ENCODE measurements at places on chromosomes 7 and 10.

DNA sequence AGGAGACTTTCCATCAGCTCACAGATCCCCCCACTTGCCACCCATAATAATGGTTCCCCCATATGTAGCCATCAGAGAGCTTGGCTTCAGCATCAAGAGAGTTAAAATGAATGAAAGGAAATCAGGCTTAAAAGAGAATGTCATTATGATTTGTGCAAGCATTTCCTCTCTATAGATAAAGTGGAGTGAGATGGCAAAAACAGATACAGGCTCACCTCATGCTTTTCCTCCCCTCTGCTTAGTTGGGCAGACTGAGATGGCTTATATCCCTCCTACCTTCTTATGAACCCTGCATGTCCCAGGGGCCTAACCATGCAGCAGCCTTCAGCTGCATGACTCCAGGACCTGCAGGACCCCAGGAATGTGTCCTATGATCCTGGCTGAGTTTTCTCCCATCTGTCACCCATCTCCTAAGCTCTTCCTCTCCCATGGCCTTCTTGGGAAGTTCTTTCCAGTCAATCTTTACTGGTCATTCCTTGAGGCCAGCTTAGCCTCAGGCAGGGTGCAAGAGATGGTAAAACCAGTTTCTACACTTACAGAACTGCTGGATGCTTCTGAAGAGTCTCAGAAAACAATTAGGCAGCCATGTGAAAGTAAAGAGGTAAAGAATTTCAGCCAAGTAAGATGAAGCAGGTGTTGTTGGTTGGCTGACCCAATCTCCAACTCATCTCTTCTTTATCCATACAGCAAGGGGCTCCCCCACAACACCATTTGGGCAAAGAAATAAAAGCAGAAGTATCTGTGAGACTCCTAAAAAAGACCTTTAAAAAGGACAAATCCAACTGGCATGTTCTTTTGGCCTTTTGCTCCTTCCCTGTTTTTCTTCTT lies 159.7 kb downstream of the RTKN2 start:
- H3K4me1 ChIP-seq = peaks cover 5% of the 10 kb centered on the region
- no peaks in the 10 kb centered on the region for H3K27me3 ChIP-seq
- no peak overlapping the region for H3K4me3 ChIP-seq
- H3K36me3 ChIP-seq = no peaks in the 10 kb centered on the region
- DNase-seq = no peak

- peak; percentile 4 for DNase-seq
- H3K4me3 ChIP-seq = no peak overlapping the region
- no peaks in the 10 kb centered on the region for H3K27me3 ChIP-seq
Measured at GRCh38 chr7:114302858-114303257, 111.8 kb upstream of the FOXP2 start.

DNA sequence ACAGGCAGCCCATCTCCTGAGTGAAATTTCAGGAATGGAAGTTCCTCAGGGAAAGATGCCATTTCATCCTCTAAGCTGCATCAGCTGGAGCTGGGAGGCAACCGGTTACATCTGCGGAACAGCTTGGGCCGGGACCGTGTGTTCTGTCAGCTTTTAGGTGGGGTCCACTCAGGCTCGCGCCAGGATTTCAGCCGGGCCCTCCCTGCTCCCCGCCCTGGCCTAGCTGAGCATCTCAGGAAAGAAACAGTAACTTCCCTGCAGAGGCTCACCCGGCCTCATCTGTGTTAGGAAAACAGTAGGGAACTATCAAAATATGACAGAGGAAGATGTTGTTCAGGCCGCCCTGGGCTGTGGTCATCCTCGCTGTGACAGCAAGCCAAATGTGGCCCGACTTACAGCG lies 110.4 kb downstream of the TRIL start:
- DNase-seq = no peak
- H3K27me3 ChIP-seq = peaks cover 18% of the 10 kb centered on the region
- H3K4me3 ChIP-seq = no peak overlapping the region
- H3K36me3 ChIP-seq = no peaks in the 10 kb centered on the region
- H3K27ac ChIP-seq = no peak overlapping the region

GRCh38 chr7:82411732-82412131 lies 31.8 kb downstream of the CACNA2D1 start:
- no peaks in the 10 kb centered on the region for H3K36me3 ChIP-seq
- no peaks in the 10 kb centered on the region for H3K4me1 ChIP-seq
- H3K27me3 ChIP-seq = no peaks in the 10 kb centered on the region

DNA sequence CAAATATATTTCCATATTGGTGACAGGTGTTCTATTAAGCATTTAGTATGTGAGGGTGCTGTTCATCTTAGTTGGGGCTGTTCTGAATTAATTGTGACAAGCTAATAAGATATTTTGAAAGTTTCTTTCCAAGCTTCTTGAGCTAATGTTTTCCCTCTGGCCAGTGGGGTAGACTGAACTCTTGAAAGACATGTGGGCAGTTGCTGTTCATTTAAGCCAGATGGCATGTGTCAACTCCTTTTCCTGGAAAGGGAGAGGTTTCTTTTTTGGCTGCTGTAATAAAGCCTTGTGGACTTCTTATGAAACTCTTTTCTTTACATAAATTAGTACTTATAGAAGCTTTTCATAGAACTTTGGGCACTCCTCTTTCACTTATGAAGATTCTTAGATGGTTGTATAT lies 21.7 kb downstream of the RAB18 start:
- H3K27ac ChIP-seq = no peak overlapping the region
- no peak for DNase-seq
- no peaks in the 10 kb centered on the region for H3K27me3 ChIP-seq

DNA sequence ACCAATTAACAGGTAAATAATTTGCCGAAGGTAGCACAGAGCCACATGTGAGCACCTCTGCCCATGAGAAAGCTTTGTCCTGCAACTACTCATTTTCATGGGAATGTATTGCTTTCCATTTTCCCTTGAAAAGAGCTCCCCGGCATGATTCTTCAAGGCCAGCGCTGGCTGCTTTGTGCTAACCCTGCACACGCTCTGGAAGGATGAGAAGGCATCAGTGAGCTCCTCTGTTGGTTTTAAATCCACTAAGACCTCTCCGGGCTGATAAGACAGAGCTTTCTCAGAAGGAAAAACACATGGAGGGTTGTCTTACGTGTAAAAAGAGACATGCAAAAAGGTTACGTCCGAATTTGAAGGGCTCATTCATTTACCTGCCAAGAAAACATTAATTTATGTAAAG lies 553.9 kb upstream of the MKI67 start:
- H3K27me3 ChIP-seq = peaks cover 87% of the 10 kb centered on the region
- H3K36me3 ChIP-seq = no peaks in the 10 kb centered on the region
- no peaks in the 10 kb centered on the region for H3K4me1 ChIP-seq

- H3K4me3 ChIP-seq = no peak overlapping the region
- peaks cover 4% of the 10 kb centered on the region for H3K27me3 ChIP-seq
- peaks cover 2% of the 10 kb centered on the region for H3K4me1 ChIP-seq
- DNase-seq = no peak
- H3K36me3 ChIP-seq = no peaks in the 10 kb centered on the region
- H3K27ac ChIP-seq = no peak overlapping the region
Measured at GRCh38 chr7:74051193-74051592, 23.2 kb downstream of the ELN start.

DNA sequence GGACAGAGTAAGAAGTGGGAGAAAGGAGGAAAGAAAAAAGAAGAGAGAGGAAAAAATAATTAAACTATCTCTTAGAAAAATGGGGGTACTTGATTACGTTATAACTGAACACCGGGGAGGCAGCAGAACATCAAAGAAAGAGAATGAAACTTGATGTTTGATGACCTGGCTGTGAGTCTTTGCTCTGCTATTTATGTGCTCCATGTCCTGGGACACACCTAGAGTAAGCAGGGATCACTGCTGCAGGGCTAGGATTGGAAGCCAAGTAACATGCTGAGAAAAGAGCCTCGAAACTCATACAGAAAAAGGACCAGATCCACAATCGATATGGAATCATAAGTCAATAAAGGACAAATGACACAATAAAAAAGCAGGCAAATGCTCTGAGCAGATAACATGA lies 56.7 kb upstream of the COL13A1 start:
- H3K27me3 ChIP-seq = no peaks in the 10 kb centered on the region
- H3K27ac ChIP-seq = no peak overlapping the region
- H3K4me1 ChIP-seq = peaks cover 11% of the 10 kb centered on the region
- H3K36me3 ChIP-seq = no peaks in the 10 kb centered on the region
- DNase-seq = no peak

GRCh38 chr10:58019863-58020537 lies 247.7 kb downstream of the IPMK start:
- H3K27ac ChIP-seq = no peak overlapping the region
- no peak overlapping the region for H3K4me3 ChIP-seq
- no peaks in the 10 kb centered on the region for H3K27me3 ChIP-seq
- H3K4me1 ChIP-seq = peaks cover 11% of the 10 kb centered on the region
- no peaks in the 10 kb centered on the region for H3K36me3 ChIP-seq
- no peak for DNase-seq

Measured in HCT116 (cell line).